ENCODE measurements at places on chromosomes 2 and 18.

- no peak for DNase-seq
These were observed 186.5 kb downstream of the TRIB2 start for GRCh38 chr2:12903272-12903671.

DNA sequence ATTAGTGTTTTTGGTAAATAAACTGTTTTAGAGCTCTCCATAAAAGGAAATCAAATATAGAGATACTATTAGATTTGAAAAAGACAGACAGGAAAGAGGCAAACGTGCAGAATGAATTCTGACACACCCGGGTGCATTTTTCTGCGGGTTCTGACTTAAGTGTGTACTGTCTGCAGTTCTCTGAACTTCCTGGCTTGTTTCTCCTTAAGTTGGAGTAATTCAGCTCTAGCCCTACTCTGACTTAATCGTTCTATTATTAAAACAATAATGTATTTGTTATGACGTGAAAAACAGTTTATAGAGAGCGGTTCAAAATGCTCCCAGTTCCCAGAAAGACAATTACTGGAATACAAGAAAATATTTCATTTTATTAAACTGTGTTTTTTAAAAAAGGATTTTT is 305.9 kb downstream of the ARHGAP15 start:
- no peak for DNase-seq

- DNase-seq, result peak; percentile 95
These were observed 27.1 kb upstream of the PTMA start for GRCh38 chr2:231680992-231681852.

GRCh38 chr2:43071599-43072550 is 154.5 kb downstream of the ZFP36L2 start:
- no peak for DNase-seq

GRCh38 chr2:18047896-18048657 is 169.6 kb downstream of the KCNS3 start:
- DNase-seq, result no peak

DNA sequence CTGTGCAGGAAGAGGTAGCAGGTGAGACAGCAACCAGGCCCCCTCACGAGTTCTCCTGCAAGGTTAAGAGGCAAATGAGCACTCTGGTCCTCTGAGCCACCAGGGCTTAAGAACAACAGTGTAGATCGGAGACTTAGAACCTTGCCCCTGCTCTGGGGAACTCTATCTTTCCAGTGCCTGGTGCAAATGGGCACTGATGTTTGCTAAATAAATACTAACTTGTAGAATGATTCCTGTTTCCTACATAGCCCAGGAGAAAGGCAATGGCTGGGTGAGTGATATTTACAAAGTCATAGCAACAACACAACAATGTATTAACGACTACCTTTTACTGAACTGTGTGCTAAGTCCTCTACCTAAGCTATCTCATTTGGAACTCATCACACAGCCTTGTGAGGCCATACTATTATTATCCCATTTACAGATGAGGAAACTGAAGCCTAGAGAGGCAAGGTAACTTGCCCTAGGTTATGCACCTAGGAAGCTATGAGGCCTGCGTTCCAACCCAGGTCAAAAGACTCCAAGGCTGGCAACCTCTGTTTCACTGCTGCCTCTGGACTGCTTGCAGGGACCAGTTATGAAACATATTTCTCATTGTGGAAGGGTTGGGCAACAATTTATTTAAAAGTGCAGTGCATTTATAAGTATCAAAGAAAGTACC is 4.3 kb downstream of the ATP8B1 start:
- DNase-seq, result no peak

- no peak for DNase-seq
These were observed 48.0 kb downstream of the ANTXR1 start for GRCh38 chr2:69060938-69061501.

- DNase-seq, result no peak
These were observed 185.4 kb upstream of the SKOR2 start for GRCh38 chr18:47436871-47437270.
